ENCODE measurements at places on chromosomes 3 and 15.

DNA sequence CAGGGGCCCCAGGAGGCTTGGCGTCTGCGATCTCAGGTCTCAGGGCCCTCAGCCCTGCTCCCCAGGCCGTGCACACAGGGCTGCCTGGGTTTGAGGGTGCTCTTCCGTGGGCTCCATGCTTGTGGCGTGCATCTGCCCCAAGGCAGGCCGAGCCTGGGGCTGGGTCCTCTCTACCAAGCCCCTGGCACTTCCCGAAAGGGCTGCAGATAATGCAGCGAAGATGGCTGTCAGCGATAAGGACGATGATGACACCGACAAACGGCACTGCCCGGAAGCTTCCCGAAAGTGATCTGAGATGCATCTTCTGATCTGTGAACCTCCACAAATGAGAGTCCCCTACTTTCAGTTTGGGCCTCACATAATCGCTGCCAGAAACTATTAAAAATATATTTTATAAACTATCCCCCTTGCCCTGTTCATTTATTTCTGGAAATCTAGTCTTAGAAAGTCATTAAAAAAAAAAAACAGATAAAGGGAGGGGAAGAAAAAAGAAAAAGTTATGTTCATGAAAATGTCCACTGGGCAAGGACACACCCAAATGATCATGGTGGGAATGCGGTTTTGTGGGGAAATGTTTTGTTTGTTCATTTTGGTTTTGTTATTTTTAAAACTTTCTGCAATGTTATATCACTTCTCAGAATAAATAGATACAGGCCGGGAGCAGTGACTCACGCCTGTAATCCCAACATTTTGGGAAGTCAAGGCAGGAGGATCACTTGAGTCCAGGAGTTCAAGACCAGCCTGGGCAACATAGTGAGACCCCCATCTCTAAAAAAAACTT, 51.5 kb downstream of the RPN1 start:
- DNase-seq, result no peak

- DNase-seq, result no peak
Measured at GRCh38 chr15:58260205-58260724, 122.1 kb downstream of the AQP9 start.

GRCh38 chr3:50807266-50807665, 132.5 kb downstream of the DOCK3 start:
- DNase-seq, result no peak

DNA sequence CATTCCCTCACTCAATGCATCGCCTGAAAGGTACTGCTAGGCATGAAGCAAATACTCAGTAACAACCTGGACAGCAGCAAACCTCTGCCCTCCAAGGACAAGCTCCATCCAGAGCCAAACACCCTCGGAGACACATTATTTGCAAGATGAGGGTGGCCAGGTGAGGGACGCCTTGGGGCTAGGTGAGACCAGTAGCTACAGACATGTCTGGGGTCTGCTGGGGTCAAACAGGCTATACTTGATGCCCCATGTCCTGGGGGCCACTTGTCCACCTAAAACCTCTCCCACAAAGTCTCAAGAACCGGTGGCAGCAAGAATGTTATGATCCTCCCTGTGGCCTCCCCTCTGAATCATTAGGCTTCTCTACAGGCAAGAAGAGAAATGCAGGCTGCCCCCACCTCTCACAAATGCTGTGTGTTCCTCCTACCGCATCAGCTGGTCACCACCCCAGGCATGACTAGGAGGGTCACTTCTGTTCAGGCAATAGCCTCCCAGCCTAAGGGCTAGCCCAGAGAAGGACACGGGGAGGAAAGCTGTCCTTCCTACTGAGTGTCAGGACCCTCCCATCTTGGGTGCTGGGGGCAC, 54.3 kb downstream of the TBC1D2B start:
- DNase-seq, result no peak

DNA sequence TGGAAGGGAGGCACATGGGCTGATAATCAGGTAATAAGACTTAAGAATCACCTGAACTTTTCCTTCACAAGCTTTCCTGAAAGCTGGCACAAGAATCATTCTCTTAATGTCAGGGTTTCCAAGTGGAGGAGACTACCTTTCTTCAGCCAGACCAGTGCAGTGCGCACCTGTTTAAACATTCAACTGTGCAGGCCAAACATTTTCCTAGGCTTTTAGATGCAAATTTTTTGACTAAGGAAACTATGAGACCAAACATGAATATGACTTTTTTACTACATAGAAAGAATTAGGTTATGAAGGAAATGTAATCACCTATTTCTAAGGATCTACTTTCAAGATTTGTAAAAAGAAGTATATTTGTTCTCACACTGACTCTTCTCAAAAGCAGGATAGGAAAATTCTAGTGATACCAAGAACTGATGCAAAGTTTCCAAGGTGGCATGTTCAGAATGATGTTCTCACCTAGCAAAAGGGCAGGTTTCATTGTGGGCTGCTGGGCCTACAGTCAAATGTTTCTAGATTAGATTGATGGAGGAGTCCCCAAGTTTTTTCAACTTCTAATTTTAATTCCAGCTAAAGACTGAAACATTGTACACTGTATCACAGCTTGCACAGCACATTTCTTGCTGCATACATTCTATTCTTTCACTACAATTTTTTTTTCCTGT, 339.1 kb downstream of the TIGIT start:
- no peak for DNase-seq

DNA sequence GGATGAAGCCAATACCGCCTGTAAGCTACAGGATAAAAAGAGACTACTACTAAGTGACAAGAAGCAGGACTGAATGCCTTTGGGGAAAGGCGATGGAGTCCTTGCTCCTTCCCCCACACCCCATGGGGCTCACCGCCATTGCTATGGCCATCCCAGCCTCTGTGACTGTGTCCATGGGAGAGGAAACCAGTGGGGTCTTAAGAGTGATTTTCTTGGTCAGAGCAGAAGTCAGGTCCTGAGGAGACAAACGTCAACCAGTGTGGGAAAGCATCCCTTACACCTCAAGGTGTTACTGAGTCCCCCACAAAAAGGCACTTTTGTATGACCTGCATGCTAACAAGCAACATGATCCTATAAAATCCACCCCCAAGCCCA, 913 bp downstream of the IMPDH2 start:
- no peak for DNase-seq

DNA sequence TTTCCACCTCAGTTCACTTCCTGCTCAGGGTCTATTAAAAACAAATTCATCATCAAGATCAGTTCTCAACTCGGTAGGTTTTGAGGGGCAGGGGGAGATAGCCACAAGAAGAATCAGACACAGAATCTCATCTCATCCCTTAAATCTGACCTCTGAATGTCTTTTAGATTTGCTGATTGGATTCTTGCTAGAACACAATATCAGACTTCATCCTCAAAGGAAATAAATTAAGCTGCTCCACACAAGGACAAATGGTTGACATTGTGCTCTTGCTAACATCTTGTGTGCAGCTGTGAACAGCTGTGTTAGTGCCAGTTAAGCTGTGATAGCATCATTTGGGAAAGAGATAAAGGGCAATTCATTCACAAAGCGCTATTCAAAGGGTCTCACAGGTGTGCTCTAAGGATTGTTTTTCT, 184.0 kb upstream of the ADAMTS9 start:
- DNase-seq, result no peak

DNA sequence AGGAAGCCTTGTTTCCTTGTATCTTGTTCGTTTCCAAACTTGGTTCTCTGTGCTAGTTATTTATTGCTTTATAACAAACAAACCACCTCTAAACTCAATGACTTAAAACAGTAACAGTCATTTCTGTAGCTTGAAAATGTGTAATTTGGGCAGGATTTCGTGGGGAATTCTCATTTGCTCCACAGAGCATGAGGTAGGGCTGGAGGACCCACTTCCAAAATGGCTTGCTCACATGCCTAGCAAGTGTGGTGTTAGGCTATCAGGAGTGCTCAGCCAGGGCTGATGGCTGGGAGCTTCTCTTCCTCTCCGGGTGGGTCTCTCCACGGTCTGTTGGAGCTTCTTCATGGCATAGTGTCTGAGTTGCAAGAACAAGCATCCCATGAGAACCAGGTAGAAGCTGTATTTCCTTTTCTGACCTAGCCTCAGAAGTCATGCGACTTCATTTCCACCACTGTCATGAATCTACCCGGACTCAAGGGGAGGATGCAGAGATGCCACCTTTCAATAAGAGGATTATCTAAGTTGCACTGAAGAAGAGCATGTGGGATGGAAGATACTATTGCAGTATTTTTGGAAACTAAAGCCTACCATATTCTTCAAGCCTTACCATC, 8.2 kb upstream of the TNIK start:
- no peak for DNase-seq

- DNase-seq, result no peak
Measured at GRCh38 chr15:31332681-31333071, 6.0 kb downstream of the KLF13 start.

- no peak for DNase-seq
Measured at GRCh38 chr15:29021857-29022256, 136.1 kb downstream of the APBA2 start.

GRCh38 chr3:160569894-160570652, 4.7 kb upstream of the KPNA4 start:
- no peak for DNase-seq

DNA sequence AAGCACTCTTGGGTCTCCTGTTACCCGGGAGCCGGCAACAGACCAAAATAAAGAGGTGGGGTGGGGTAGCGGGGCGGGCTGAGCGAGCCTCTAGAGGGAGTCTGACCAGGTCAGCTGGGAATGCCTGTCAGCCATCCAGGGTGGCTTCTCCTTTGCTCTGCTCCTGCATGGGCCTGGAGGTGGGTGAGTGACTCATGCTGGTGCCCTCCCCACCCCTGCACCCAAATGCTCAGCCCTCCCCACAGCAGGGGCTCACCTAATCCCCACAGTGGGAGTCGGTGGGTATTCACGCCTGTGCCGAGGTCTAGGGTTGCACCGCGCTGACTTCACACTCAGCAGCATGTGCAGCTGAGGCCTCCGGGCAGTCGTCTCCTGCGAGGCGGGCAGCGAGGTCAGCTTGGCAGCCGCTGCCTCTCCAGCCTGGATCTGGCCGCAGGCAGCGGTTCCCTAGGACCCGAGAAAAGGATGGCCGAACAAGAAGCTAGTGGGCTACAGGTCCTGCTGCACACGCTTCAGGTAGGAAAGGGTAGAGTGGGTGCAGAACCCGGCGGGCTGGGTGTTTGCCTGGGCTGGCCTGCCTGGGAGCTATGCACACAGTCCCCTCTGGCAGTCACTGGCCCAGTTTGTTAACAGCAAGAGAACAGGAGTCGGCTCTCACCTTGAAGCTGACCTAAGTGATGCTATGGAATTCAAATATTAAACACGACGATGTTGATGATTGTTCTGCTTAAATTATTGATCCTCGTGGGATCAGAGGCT, at the start of gene AGBL1:
TSS of gene AGBL1 (plus strand) at position 364 of the 759 bp plus-strand sequence.
- no peak for DNase-seq

GRCh38 chr3:83033133-83033532, 1271.7 kb upstream of the GBE1 start:
- peak; percentile 19 for DNase-seq

DNA sequence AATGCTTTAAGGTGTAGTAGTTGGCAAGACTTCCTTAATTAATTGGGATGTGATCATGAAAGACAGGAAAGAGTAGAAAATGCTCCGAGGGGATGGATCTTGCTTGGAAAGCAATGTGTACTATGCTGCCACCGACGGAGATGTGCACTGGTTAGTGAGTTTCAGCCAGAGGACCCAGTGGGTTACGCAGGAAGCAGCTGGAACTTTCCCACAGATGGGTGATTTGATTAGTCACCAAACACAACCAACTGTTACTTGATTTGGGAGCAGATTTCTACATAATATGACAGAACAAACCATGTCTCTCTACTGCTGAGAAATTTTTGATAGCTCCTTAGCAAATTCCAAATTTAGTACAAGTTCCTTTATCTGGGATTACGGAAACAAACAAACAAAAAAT, 245.4 kb upstream of the MCTP2 start:
- peak; percentile 50 for DNase-seq

DNA sequence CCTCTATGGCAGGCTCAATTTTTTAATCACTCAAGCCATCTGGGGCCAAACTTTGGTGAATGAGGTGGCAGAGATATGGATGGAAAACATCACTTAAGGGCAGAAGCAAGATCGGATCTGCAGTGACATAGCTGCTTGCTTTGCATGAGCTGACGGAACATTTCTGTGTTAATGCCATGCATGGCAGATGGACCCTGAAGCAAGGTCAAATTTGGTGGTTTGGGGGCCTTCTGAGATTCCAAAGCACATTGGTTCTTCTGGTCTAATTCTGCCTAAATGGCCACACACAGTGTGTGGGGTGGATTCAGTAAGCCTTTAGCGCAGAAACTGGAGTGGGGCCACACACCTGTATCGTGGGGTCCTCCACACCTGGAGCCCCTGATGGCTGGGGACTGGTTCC, 38.3 kb upstream of the BCL2L10 start:
- DNase-seq, result no peak

DNA sequence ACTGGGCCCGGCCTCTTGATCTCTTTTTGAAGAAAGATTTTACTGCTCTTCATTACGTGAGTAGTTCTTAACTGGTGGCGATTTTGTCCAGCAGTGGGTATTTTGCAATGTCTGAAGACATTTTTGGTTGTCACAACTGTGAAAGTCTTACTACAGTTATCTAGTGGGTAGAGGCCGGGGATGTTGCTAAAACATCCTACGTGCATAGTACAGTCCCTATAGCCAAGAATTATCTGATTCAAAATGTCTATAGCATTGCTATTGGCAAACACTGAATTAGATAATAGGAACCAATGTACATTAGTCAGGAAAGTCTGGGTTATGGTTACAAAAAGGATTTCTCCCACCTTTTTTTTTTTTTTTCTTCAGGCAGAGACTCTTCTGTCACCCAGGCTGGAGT, 38.1 kb downstream of the FOXL2 start:
- DNase-seq, result no peak

DNA sequence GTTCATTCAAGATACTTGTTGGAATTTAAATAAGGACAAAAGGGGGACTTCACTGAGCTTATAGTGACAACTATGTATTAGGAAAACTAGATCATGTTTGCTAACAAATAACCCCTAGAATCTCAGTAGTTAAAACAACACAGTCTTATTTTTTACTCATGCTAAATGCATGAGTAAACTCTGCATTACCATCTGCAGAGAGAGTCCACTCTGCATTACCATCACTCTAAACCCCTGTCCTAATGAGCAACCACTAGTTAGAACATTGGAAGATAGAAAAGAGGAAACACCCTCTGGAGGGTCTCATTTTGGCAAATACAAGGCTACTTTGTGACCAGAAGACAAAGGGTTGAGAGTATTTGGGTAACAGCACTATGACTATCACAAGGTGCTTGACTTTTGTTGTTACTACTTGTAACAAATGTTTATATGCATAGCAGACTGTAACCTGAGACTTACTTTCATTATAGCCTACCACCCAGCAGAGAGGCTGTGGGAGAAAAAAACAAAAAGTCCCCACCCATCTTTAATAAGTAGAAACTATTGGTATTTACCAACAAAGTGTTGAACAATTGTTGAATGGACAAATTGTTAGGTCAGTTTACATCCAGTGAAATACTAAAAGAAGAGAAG, 99.1 kb downstream of the OXSM start:
- no peak for DNase-seq

DNA sequence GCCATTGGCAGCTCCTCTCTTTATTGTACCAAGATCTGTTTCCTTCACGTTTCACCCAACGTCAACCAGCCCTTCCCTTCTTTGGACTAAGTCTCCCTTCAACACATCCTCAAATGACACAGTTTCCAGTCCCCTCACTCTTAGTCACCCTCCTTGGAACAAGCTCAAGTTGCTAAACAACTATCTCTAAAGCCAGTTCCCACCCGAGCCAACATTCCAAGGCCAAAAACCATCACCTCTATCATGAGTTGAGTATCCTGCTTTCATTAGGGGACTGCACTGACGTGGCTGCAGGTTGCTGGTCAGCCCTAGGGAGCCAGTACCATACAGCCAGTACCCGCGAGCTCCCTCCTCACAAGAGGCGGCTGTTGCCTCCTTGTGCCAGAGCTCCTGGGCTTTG, 73.8 kb downstream of the LIPC start:
- no peak for DNase-seq

GRCh38 chr15:51085764-51086163, 8.9 kb downstream of the TNFAIP8L3 start:
- no peak for DNase-seq
